Lower leg skin (tissue), 4 donors: ENCODE measurements at places on chromosomes 12 and 14. TPM values are rescaled to one million over a fixed set of nuclear protein-coding genes. Genes with fewer than 3 reads are reported as not detected.

The DPF3 gene
- total RNA-seq: 1.1 TPM

The PRKD1 gene
- 6.7 TPM for total RNA-seq

The RTN1 gene
- total RNA-seq: 5.6 TPM

The FZD10 gene
- total RNA-seq: 11.0 TPM

The CPM gene
- total RNA-seq: 76.1 TPM

The PIWIL1 gene
- not detected for total RNA-seq

The SH2B3 gene
- total RNA-seq: 16.1 TPM

The AKAP6 gene
- total RNA-seq: 2.3 TPM

The NOXRED1 gene
- total RNA-seq: 0.56 TPM

The VDR gene
- total RNA-seq: 36.7 TPM

The AICDA gene
- not detected for total RNA-seq

The PSMC6 gene
- total RNA-seq: 79.7 TPM
